Stimulated activated CD4-positive, alpha-beta T cell treated with anti-CD3 and anti-CD28 coated beads, Interleukin-2, amount 100 ng/mL, for 48 hours (primary cell): ENCODE measurements at places on chromosomes 6 and 20.

DNA sequence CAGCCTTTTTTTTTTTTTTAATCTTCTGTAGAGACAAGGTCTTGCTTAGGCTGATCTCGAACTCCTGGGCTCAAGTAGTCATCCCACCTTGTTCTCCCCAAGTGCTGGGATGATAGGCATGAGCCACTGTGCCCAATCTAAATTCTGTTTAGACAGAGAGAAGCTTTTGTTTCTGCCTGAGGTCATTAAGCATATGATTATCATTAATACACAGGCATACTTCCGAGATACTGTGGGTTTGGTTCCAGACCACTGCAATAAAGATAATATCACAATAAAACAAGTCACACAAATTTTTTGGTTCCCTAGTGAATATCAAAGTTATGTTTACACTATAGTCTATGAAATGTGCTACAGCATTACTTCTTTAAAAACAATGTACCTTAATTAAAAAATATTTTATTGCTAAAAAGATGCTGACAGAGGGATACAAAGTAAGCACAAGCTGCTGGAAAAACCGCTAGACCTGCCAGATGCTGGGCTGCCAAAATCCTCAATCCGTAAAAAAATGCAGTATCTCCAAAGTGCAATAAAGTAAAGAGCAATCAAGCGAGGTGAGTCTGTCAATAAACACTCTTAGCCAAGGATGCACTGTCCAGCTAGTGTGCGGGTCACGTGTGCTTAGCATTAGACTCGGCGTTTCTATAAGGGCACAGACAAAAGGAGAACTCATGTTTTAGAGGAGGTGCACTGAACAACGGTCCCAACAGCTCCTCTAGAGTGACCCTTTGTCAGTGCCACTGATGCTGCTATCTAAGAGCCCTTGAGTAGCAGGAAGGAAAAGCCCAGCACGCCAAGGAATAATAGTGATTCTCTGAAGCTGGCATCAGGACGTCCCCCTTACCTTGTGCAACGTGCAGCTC lies 16.1 kb downstream of the TXNDC5 start:
- DNase-seq: no peak

- no peak for DNase-seq
These were observed 395.0 kb upstream of the RUNX2 start for GRCh38 chr6:44933108-44933507.

GRCh38 chr6:165913676-165914570 lies 250.9 kb upstream of the PDE10A start:
- no peak for DNase-seq

DNA sequence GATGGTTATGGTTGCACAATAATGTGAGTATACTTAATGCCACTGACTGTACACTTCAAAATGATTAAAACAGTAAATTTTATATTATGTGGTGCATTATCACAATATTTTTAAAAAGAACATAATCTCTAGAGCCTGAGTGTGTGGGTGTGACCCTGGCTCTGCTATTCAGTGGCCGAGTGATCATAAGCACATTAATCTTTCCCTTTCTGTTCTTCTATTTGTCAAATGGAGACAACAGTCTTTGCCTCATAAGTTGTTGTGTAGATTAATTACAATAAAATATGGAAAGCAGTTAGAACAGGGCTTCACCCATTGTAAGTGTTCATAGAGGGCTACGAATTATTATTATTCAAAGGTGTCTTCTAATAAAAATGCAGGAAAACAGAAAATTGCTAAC lies 548.6 kb downstream of the HTR1B start:
- no peak for DNase-seq

GRCh38 chr6:16805243-16805950 lies 44.1 kb upstream of the ATXN1 start:
- DNase-seq: no peak

GRCh38 chr6:119584088-119584487 lies 234.5 kb upstream of the MAN1A1 start:
- no peak for DNase-seq

GRCh38 chr6:87798393-87799278 lies 96.6 kb upstream of the AKIRIN2 start:
- DNase-seq: no peak

DNA sequence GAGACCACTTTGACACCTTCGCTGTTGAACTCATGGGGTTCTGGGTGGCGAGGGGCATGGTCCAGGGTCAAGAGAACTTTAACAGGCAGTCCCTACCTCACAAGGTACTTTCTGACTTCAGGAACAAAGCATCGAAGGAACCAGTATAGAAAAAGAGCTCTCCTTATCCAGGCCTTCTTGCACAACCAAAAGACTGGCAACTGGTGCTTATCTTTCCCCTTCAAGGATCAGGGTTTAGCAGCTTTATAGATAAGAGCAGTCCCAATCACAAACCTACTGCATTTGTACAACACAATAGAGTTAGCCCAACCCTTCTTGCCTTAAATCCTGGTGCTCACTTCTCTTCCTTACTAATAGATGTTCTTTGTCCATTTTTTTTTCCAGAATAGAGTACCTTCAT lies 116.3 kb downstream of the SNX5 start:
- DNase-seq: no peak

GRCh38 chr6:109799664-109800063 lies 108.6 kb downstream of the FIG4 start:
- no peak for DNase-seq

- peak; percentile 21 for DNase-seq
These were observed 52.2 kb upstream of the DTNBP1 start for GRCh38 chr6:15715060-15715459.

- DNase-seq: no peak
These were observed 32.7 kb upstream of the MARCKS start for GRCh38 chr6:113824411-113824810.

DNA sequence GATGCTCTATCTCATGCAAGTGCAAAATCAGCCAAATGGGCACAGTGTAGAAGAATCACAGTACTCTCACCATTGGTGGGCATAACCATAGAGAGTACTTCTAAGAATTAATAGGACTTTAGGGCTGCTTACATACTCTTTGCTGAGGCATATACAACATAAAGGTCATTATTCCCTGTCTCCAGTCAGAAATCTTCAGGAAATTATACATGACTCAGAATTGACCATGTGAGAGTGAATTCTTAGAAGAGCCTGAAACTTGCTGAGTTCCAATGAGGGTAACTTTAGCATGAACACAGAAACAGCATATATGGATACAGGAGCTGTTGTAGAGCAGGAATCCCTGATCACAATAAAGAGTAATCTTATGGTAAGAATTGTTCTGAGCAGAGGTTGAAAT lies 498.7 kb downstream of the TENT5A start:
- DNase-seq: no peak

DNA sequence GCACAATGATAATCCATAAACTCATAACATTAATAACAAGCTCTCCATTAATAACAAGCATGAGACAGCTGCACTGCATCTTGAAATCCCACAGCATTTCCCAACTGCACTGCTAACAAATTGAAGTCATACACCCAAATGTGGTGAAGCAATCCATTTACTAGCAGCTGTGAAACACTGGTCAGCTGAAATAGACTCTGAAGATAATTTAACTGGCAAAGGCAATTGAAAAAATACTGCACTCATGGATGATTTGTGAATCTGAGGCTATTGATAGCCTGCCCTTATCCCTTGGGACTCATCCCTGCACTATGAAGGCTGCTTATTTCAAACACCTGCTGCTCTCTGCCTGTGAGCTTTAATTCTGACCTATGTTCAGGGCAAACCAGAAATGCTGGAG lies 49.1 kb upstream of the PLCB1 start:
- DNase-seq: no peak

- DNase-seq: no peak
These were observed 45.4 kb upstream of the ID1 start for GRCh38 chr20:31559704-31560093.

- peak; percentile 5 for DNase-seq
These were observed 43.1 kb downstream of the POPDC3 start for GRCh38 chr6:105136431-105137350.

DNA sequence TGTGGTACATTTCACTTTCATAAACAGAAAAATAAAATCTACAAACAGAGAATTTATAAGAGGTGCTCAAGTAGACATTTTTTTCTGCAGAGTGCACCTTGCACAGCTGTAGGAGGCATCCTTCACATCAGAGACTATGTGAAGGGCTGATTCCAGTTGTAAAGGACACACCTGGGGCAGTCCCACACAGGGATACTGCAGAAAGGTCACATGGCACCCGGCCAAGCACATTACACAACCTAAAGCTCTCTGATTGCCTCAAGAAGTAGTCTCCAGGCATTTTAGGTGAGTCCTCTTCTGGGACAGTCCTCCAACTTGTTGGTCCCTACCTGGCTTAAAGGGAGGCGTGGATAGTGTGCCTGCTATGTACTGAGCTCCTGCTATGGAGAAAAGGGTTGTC lies 502.9 kb upstream of the NOX3 start:
- no peak for DNase-seq

GRCh38 chr6:73800997-73801396 lies 105.0 kb downstream of the CD109 start:
- DNase-seq: no peak

DNA sequence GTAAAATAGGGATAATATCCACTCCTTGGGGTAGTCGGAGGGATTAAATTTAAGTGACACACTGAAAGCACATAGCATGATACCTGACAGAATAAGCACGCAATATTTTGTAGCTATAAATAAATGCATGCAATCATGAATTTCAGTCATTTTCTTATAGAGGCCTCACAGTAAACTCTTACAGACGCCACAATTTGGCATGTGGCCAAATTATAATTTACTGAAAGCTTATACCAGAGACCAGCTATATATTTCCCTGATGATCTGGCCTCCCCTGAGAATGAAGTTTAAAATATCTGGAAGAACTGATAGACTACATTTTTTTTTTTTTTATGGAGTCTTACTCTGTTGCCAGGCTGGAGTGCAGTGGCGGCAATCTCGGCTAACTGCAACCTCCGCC lies 40.9 kb downstream of the QRSL1 start:
- no peak for DNase-seq

GRCh38 chr6:46521464-46521971 lies 30.3 kb upstream of the RCAN2 start:
- DNase-seq: no peak

DNA sequence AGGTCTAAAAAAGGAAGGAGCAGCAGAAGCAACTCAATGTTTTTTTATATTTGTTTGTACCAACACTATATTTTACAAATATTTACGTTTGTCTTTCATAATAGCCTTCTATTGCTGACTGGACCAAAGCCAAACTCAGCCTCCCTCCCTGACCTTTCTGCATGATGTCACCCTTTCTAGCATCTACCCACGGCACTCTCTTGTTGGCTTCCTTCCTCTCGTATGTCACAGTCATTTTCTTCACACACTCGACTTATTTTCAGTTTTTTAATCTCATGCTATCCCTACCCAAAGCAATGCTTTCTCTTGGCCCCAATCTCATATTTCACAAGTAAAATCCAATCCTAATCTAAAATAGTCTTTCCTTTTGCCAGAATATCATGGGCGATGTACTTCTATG lies 16.3 kb upstream of the FAM8A1 start:
- DNase-seq: no peak

DNA sequence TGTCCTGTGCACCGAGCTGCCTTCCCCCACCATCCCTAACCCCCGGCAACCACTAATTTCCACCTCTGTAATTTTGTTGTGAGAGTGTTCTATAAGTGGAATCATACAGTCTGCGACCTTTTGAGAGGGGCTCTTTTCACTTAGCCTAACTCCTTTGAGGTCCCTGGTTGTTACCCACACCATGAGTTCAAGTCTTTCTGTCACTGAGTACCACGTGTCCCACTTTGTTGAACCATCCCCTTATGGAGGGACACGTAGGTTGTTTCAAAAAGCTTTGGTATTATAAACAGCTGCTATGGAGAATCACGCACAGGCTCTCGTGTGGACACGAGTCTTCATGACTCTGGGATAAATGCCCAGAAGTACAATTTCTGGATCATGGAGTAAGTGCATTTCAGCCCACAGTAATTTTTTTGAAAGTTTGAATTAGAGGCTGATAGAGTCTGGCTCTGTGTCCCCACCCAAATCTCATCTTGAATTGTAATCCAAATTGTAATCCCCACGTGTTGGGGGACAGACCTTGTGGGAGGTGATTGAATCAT lies 9.5 kb downstream of the FAM209B start:
- DNase-seq: no peak

DNA sequence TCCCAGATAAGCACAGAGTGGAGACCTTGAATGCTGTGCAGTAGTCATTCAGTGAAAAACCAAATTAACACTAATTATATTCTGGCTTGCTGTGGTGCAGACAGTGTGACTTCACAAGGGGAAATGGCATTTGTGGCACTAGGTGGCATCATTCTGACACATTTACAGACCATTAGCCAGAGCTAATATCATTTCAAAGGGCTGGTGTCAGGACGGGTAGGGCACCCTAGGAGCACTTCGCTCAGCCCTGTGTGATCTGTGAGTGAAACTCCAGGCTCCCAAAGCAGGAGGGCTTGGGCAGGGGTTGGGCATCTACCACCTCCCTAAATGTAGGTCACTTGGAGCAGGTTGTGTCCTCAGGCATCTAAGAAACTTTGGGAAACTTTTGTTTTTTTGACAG lies 555.8 kb downstream of the PKHD1 start:
- DNase-seq: no peak

- DNase-seq: no peak
These were observed 393.1 kb downstream of the FRK start for GRCh38 chr6:115667478-115668026.

DNA sequence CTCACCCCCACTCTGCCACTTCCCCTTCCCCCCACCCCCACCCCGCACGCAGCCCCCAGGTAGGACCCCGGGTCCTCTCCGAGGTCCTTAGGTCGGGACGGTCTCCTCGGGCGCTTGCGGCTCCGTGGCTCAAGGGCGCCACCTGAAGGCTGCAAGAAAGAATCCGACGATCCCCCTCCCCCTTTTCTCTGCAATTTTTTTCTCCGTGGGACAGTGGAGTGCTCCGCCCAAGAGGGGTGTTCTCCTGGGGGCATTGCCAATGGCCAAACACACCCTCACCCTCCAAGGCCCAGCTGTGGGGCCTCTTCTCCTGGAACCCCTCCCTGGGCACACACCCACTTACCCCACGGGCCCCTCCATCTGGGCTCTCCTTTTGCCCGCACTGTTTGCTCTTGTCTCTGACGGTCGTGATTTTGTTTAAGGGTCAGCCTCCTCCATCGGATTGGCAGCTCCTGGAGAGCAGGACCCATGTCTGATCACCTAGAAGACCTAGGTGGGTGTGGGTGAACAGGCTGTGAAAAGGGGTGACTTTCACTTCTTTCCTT lies 1.1 kb upstream of the TMEM74B start:
- peak; percentile 59 for DNase-seq

DNA sequence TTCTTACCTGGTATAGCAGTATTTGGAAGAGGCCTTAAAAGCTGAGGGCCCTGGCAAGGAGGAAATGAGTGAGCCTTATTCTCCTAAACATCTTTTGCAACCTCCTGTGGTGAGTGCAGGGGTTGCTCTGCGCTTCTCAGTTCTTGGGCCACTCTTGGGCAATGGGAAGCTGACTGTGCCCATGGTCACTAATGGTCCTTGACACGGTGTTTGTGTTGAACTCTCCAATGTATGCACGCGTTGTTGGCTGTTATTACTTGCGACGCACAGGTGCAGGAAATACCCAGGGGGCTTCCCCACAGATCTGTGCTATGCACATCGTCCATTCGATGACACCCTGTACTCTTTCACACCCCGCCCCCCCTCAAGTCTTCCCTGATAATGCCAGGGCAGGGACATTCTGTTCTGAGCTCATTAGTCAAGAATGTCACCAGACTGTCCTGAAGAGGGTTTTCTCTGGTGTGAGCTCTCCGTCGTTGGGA lies 79.7 kb downstream of the EDN1 start:
- no peak for DNase-seq
